ENCODE measurements at places on chromosomes 3 and 15.

- DNase-seq = no peak
These were observed 93.4 kb downstream of the WDR76 start for GRCh38 chr15:43920254-43920600.

GRCh38 chr15:41564286-41564959, 5.4 kb downstream of the TYRO3 start:
- peak; percentile 85 for DNase-seq

DNA sequence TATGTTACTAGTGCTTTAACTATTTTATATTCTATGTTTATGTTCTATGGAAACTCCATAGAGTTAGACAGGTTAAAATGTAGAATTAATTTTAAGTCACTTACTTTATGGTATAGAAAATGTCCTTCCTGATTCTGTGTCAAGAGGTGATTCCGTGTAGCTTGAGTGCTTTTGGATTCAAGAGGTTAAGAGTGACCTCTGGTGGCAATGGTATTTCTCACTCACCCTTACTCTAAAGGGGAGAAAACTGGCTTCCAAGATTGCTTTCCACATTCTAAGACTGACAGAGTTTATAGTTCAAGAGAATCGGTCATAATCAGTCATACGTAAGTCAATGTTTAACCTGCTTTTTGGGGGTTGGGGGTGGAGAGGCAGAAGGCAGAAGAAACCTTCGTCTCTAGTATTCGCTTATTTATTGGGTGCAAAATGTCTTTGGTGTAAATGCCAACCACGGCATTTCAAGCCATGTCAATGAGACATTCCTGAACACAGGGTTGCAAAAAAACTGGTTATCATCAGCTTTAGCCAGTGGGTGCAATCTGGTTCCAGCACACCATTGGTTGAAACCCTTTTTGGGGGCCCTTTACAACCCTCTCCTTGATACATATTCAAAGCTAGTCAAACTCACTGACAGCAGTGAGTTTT, 92.0 kb upstream of the VGLL3 start:
- DNase-seq = peak; percentile 57

DNA sequence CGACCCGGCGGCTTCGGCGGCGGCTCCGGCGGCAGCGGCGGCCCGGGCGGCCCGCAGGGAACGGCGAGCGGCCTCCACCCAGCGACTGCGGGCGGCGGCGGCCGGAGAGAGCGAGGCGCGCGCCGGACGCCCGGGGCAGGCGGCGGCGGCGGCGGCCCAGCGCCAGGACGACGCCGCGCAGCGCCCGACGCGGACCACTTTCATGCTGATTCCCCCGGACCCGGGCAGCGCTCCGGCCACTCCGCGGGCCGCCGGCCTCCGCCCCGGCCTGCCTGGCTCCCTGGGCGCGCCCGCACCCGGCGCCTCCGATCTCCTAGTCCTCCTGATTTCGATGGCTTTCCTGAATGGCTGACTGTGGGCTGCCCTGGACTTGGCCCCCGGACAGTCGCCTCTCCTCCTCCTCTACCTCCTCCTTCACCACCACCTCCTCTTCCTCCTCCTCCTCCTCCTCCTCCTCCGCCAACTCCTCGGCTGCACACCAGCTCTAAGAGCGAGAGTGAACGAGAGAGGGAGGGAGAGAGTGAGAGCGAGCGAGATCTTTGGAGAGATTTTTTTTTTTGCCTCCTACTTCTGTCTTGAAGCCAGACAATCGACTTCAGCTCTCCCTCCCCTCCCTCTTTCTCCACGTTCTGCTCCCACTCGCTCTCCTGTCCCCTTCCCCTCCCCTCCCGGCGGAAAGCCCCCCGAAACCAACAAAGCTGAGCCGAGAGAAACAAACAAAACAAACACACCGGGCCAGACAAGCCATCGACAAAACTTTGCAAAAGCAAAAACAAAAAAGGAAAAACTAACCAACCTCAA, 844 bp downstream of the NR2F2 start:
- DNase-seq = no peak

GRCh38 chr3:131053043-131053859, 26.6 kb downstream of the NEK11 start:
- no peak for DNase-seq

- peak; percentile 40 for DNase-seq
These were observed 44.8 kb downstream of the GATM start for GRCh38 chr15:45333550-45333949.

DNA sequence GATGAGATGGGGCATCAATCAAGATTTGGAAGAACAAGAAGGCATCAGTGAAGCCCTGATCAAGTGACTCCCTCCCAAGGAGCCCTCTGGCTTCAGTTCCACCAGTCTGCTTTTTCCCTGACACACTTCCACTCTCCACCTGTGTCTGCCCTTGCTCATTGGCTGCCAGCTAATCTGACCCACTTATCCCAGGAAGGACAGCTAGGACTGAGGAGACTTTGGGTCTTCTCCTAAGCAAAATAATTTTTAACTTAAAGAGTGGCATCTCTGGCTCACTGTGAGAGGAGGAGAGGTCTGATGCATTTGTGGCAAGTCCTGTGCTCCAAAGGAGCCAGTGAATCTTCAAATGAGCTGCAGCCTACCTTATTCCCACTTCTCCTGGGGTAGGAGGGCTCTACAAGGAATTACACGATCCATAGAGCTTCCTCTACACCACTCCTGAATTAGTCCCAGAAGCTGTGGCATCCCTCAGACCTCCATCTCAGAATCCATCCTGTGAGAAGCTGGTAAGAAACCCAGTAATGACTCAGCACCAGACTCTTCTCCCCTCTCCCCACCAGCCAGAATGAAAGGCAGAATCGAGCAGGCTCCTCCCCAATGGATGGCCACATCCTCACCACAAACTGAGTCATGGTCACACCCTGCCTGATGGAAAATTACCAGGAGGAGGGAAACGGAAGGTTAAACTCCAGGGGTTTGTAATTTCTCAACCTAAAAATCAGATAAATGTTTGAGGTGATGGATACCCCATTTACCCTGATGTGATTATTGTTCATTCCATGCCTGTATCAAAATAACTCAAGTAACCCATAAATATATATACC, 6.3 kb upstream of the PKM start:
- DNase-seq = no peak

- DNase-seq = peak; percentile 50
These were observed 2.0 kb downstream of the SMC4 start for GRCh38 chr3:160401291-160402095.

DNA sequence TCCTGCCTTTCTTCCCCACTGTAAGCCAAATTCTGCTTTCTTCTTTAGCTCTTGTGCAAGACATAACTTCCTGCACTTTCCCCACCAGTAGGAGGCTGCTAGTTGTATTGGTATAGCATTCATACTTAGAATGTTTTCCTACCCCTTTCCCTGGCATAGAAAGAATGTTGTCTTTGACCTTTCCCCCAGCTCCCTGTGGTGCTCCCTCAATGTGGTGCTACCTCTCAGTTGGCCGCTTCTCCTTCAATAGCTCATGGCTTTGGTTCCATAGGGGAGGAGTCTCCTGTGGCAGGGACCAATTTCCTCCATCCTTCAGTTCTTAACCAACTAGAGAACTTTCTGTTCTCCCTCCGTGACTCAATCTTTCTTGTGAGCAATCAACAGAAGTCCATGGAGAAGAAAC, 67.5 kb upstream of the AKAP13 start:
- no peak for DNase-seq

DNA sequence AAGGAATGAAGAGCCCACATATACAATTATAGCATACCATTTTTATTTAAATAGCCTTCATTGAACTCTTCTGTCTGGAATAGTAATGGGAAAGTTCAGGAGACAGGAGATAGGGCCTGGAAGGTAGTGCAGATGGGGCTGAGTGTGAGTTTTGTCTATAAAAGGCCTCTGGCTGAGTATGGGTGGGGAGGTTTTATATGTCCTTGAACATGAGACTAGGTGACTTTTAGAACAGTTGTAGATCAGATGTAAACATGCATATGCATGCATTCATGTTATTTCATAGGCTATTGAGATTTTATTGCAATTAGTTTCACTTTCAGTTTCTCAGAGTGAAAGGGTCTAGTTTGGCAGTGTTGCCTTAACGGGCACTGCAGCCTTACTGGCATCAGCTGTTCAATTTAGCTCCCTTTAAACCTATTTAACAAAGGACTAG, 27.1 kb downstream of the CGGBP1 start:
- DNase-seq = peak; percentile 18
